Regular cardiac myocyte (primary cell): ENCODE measurements at places on chromosomes 1 and 21. TPM values are rescaled to one million over a fixed set of nuclear protein-coding genes. Genes with fewer than 3 reads are reported as not detected.

Gene KRTAP10-7
- not detected in 2 replicates for total RNA-seq

Gene OSCP1
- total RNA-seq: 7.1 and 14.7 TPM in 2 replicates

Gene APOBEC4
- total RNA-seq: not detected in 2 replicates

Gene NTNG1
- 0.85 and 1.3 TPM in 2 replicates for total RNA-seq

Gene GFI1
- under 0.01 and 1.2 TPM in 2 replicates for total RNA-seq

Gene SLC9A1
- 2.9 and 3.4 TPM in 2 replicates for total RNA-seq

Gene ILDR2
- total RNA-seq: under 0.01 TPM in 2 replicates

Gene TAL1
- total RNA-seq: 0.19 and 11.3 TPM in 2 replicates

Gene GBP1
- 11.5 and 22.3 TPM in 2 replicates for total RNA-seq

Gene NR0B2
- not detected in 2 replicates for total RNA-seq

Gene ASCL5
- under 0.01 TPM in 1 of 2 replicates, not detected in the other for total RNA-seq

Gene KCND3
- total RNA-seq: under 0.01 and 0.28 TPM in 2 replicates

Gene SELP
- 0.19 and 1.4 TPM in 2 replicates for total RNA-seq

Gene NGF
- total RNA-seq: 16.9 and 17.3 TPM in 2 replicates

Gene CSF3R
- total RNA-seq: under 0.01 TPM in 1 of 2 replicates, not detected in the other

Gene OR2T11
- total RNA-seq: not detected in 2 replicates

Gene LCE1A
- total RNA-seq: not detected in 2 replicates

Gene BCL10
- 23.4 and 28.9 TPM in 2 replicates for total RNA-seq

Gene SLAMF9
- total RNA-seq: 0.28 TPM in 1 of 2 replicates, not detected in the other

Gene AIRE
- total RNA-seq: 0.28 TPM in 1 of 2 replicates, not detected in the other

Gene C1QTNF12
- 0.38 and 0.85 TPM in 2 replicates for total RNA-seq

Gene PHF13
- 6.9 and 9.3 TPM in 2 replicates for total RNA-seq

Gene CFHR2
- not detected in 2 replicates for total RNA-seq

Gene IQGAP3
- 2.8 and 31.2 TPM in 2 replicates for total RNA-seq

Gene ITLN2
- 1.4 TPM in 1 of 2 replicates, not detected in the other for total RNA-seq

Gene PADI2
- 0.19 and 0.56 TPM in 2 replicates for total RNA-seq

Gene MLLT11
- 5.9 and 6.3 TPM in 2 replicates for total RNA-seq

Gene KLHDC7A
- under 0.01 TPM in 2 replicates for total RNA-seq

Gene LRRC3
- 0.38 and 0.85 TPM in 2 replicates for total RNA-seq

Gene CCDC190
- 1.1 and 2.1 TPM in 2 replicates for total RNA-seq

Gene KRTAP21-2
- total RNA-seq: not detected in 2 replicates

Gene KRTAP10-5
- not detected in 2 replicates for total RNA-seq

Gene AZIN2
- total RNA-seq: 2.5 and 13.2 TPM in 2 replicates

Gene RBP7
- total RNA-seq: not detected in 2 replicates

Gene UBL4B
- total RNA-seq: not detected in 2 replicates
